Right renal cortex interstitium (tissue), 3 donors: ENCODE measurements at places on chromosomes 1 and 21.

GRCh38 chr1:59484096-59484495 is 187.2 kb downstream of the FGGY start:
- DNase-seq, result no peak

GRCh38 chr1:13797397-13797796 is 97.4 kb downstream of the PRDM2 start:
- DNase-seq, result no peak

DNA sequence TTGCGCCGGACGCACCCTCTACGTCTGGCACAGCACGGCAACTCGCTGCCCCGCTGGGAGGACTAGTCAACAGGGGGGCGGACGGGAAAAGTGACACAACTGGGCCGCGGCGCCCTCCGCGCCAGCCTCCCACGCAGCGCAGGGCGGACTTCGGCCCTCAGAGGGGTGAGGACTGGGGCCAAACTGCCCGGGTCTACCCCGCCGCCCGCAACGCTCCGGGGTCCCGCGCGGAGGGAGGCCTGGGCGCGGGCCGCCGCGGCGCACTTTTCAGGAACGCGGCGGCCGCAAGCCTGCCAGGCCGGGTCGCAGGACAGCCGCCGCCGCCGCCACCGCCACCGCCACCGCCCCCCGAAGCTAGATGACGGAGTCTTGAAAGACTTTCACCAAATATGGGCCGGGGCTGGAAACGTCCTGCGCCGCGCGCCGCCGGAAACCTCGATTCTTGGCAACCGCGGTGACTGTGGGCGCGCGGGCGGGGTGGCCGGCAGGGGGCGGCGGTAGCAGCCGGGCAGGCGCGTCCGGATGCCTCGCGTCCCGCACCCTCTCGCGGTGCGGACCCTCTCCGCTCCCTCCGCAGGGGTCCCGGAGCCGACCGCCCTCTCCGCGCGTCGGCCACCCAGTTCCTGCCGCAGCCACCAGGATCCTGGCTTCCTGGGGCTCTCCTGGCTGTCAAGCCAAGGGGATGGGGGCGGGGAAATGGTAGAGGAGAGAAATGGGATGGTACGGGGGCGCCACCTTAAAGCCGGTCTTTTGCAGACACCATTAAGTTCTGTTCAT is 3.7 kb upstream of the CCN1 start:
- DNase-seq, result peak; percentile 64

DNA sequence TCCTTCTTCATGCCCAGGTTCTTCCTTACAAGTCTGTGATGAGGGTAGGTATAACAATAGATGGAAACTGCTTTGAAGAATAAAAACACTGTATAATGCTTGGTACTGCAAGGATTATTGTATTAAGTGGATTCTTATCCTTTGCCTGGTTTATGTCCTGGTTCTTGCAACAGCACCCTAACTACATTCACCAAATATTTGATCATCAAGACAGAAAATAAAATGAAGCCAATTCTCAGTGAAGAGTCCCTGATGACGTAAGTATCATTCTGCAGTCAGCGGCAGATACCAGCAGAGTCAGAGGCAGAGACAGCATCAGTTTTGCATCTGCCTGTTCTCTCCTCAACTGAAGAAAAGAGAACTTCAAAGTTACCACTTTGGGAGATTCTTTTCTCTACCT is 19.7 kb downstream of the ARHGEF11 start:
- DNase-seq, result no peak

DNA sequence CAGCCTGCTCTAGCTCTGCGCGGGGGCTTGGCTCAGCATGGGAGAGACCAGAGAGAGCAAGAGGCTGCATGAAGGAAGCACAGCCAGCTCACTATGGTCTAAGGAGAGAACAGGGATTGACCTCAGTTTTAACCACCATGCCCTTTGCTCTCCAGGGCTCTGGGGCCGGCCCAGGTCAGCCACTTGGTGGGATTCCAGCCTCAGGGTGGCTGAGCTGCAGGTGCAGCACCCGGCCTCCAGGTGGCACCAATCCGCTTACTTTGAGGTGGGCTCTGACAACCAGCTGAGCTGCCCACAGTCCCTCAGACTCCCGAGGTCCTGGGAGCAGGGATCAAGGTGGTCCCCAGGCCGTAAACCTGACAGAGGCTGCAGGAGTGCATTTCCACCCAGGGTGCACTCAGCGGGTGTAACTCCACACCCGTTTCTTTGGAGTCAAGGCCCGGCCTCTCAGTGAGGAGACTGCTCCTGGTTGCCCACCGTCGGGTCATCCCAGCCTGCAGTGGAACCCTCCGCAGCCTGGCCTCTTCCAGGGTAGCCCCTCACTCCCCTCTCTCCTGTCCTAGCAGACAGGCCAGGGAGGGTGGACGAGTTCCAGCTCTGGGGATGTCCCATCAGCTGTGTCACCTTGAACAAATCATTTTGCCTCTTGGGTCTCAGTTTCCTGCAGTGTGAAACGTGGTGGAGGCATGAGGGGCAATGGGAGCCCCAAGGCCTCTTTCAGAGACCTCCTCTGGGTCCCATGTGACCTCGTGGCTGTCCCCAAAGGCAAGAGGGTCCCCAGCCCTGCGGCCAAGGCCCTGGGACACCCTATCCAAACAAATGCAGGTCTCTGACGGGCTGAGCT is 607 bp upstream of the LGR6 start:
- DNase-seq, result no peak

DNA sequence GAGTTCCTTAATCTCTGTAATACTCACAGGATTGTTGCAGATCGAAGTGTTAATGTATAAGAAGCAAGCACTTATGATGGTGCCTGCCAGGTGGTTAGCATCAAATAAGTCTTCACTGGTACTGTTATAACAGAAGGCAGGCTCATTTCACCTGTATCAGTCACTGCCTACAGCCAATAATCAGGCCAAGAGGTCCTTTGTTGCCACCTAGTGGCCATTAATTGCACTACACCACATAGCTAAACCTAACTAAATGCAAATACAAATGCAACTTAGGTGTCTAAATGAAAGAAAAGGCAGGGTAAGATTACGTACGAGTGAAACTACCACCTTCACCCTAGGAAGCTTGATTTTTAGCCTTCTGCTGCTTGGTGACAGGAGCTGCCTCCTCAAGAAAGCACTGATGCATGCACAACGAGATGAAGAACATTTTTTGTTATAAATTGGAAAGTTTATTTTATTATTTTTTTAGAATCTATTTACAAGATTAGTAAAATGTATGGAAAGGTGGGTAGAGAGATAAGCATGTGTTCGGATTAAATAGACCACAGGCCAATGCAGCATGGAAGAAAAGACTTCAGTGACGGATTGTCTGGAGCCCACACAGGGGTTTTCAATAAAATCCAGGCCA is 334.8 kb upstream of the CAMK1G start:
- peak; percentile 36 for DNase-seq

DNA sequence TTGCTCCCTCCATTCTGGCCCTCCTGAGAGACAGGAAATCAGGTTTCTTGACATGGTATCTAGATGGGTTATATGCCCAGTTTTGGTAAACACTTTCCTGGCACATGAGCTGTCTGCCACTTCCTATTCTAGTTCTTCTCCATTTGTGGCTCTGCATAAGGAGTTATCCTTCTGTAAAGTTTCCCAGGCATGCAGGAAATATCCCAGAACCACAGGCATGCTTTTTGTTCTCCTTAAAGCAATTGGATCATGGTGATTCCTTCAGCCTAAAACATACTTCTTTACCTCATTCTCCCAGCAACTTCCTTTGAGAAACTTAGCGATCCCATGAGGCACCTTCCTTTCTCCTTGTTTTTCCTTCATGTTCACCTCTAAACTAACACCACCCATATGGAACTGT is 199.8 kb downstream of the CRB1 start:
- DNase-seq, result no peak

- DNase-seq, result no peak
These were observed 16.2 kb downstream of the CFAP126 start for GRCh38 chr1:161351482-161351881.

GRCh38 chr1:119815361-119815760 is 4.1 kb upstream of the REG4 start:
- no peak for DNase-seq

DNA sequence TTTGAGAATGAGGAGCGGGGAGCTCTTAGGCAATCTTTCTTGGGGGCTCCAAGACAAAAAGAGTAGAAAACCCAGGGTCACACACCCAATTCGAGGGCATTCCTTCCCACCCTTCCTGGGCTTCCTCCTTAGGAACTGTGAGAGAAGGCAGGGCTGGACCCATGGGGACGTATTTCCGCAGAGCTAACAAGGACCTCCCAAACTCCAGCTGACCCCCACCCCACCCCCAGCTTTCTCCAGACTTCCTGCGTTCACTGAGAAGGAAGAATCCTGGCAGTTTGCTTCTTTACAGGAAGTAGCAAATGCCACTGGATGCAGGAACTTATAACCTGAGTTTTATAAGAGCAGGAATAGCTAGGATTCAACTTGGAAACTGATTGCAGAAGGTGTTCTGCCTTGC is 2.7 kb upstream of the LHX9 start:
- DNase-seq, result no peak

GRCh38 chr1:9912264-9912936 is 2.3 kb upstream of the CTNNBIP1 start:
- DNase-seq, result no peak

DNA sequence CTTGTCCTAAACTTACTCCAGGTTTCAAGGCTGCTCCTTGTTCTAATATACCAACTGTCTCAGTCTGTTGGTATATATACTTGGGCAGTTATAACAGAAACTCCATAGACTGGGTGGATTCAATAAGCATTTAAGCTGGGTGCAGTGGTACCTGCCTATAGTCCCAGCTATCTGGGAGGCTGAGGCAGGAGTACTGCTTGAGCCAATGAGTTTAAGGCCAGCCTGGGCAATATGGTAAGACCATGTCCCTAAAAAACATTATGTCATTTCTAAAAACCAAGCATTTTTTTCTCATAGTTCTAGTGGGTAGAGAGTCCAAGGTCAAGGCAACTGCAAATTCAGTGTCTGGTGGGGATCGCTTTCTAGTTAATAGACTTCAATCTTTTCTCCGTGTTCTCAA is 17.4 kb upstream of the CR1L start:
- no peak for DNase-seq
